ENCODE measurements at places on chromosomes 7 and 10.
A peak's percentile ranks its signal among the peaks of the same experiment; 100 is the strongest.

GRCh38 chr10:116723428-116724281 is 18.7 kb downstream of the HSPA12A start:
- no peak for DNase-seq

DNA sequence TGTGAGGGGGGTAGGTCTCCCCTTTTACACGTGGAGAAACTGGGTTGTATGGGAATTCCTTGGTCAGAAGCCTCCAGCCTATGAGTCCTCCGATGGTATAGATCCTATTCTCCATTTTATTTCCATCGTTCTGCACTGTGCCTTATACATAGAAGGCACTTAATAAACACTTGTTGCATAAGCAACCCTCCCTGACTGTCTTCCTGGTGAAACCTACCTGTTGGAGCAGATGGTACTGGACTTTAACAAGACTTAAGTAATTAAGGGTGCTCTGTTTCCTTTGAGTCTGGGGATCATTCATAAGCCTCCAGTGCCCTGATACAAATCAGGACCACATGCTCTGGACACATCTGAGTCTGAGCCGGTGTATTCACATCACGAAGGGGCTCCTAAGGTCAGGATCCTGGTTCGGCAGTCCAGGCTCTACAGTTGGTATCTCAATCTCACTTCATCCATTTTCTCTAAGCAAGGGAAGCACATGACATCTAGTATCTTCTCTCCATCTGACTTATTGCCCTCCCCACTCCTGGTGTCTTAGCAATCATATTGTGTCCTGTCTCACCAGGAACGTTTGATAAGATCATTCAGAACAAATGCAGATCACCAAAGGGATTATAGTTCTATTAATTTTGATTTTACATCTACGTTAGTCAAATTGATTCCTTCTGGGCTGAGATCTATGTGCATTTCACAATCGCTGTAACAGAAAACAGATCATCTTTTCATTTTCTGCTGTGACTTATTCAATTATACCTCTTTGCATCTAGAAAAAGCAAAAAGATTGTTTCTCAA is 22.8 kb upstream of the EZH2 start:
- DNase-seq, result peak; percentile 52

- no peak for DNase-seq
Measured at GRCh38 chr10:103930881-103931280, 12.9 kb upstream of the STN1 start.

- DNase-seq, result no peak
Measured at GRCh38 chr7:154867068-154867467, 135.9 kb downstream of the PAXIP1 start.

DNA sequence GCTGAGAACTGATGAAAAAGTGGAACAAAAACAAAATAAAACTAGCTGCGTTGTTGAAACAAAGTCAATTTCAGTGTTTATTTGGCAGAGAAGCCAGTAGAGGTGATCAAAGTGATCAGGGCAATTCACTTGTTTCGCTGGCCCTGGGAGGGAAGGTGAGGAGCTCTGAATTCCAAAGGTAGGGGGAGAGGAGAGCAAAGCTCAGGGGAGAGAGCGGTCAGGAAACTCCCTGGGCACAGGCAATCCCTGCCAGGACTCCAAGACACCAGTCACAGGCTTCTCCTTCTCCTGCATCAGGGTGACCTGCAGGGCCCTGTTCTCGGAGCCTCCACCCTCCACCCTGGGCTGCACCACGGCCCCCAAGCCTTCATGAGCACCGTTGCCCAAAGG is 6.8 kb upstream of the KIAA1217 start:
- no peak for DNase-seq

GRCh38 chr7:17497136-17497535 is 198.7 kb downstream of the AHR start:
- DNase-seq, result no peak

GRCh38 chr10:113905756-113906155 is 51.3 kb downstream of the NHLRC2 start:
- DNase-seq, result no peak

DNA sequence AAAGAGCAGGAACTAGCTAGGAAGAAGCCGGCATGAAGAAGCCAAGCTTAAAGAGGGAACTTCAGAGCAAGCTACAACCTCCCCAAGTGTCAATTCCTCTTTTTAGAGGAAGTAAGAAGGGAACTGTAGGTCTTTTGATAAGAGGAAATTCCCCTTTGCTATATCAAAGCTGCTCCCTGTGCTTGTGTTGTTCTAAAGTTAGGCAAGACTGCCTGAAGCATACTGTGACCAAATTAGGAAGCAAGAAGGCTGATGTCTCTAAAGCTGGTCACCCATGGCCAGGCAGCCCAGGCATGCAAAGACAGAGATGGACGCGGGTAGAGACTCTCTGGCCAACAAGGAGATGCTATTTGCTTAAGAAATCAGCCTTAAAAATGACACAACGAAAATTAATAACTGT is 87.9 kb downstream of the RNF216 start:
- DNase-seq, result peak; percentile 83

DNA sequence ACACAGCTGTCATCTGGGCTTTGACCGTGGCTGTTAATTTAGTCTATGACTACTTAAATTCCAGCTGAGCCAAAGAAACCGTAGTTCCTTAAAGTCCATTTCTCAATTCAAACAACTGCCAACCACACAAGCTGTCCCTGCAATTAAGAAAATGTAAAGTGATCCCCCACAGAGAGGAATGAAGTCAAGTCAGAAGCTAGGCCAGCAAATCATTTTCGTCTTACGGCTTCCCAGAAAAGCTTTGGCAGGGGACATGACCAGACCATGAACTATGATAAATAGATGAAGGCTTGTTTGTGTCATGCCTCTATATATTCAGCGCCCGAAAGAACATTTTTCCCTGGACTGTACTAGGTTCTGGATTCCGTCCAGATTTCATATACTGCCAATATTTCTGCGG is 54.6 kb downstream of the HACD1 start:
- DNase-seq, result peak; percentile 90

DNA sequence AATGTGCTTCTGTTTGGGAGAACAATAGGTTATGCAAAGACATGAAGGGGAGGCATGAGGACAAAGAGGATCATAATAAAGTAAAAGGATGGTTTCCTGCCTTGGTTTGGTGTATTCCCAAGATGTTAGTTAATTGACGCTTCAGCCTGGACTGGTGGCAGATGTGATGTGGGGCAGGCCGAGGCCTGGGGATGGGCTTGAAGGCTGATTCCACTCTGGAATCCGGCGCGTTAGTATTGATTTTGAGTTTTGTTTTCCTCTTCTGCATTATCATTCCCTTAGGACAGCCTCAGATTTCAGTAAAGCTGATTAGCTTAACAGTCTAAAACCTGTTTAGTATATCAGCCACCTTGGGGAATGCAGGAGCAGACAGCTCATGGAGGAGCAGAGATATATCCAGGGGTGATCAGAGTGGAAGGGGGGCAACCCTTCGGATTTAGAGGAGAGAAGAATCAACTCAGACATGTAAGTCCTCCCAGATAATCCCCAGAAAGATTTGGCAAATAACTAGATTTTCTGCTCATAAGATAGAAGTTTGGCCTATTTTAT is 159.8 kb upstream of the MTPN start:
- DNase-seq, result no peak
